GF-D8 (cell line): ENCODE measurements at places on chromosomes 11 and 22.

DNA sequence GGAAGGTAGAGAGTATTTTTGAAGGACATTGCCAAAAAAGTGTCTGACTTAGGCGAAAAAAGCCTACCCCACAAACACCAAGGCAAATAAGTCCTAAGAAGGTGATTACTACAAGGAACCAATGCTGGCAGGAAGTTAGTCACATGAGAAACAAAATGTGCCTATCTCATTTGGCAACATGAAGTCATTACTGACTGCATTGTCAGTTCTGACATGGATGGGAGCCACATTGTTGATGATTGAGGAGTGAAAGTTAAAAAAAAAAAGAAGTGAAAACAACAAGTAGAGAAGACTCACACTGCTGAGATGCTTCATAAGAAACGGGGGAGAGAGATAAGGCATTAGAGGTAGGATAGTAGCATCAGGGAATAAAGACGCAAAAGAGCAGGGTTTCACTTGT, 141.5 kb upstream of the FAT3 start:
- no peak for DNase-seq

- no peak for DNase-seq
These were observed 154.1 kb upstream of the SNX19 start for GRCh38 chr11:131070365-131070764.

GRCh38 chr22:47356511-47357011, 594.1 kb downstream of the TBC1D22A start:
- DNase-seq: no peak

- no peak for DNase-seq
These were observed 87.1 kb downstream of the ABTB2 start for GRCh38 chr11:34270711-34271110.

DNA sequence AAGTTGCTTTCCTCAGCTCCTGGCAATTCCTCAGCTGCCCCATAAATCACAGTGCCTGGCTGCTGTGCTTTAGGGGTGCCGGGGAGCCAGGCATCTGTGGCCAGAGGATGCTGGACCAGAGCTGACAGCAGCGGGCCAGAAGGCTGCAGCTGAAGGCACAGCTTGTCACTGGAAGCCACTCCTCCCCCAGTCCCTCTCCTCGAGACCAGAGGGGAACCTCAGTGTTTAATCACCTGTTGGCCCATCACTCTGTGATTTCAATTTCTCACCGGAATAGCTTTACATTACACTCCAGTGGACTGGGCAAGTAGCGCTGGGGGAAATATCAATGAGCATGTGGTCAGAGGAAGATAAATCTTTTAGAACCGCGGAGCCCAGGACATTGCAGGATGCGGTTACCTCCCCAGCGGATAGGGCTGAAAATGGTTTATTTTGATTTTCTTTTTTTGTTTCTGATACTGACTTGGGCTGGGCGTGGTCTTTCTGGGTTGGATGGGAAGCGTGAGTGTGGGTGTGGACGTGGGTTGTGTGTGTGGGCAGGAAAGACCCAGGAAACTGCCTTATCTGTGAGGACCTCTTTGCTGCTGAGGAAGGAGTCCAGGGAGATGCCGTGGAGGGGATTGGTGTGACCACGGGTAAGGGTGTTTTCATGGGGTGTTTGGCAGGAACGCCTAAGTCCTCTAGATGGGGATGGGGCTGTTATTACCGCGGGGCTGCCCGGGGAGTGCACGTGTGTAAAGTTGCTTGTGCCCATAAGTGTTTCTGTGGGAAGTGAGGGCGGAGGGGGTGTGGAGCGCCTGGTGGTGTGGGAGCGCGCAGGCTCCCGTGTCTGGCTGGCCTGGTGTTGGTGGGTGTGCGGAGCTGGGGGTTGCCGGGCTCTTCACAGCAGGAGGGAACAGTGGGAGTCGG, 4.0 kb downstream of the DAGLA start:
- DNase-seq: no peak

DNA sequence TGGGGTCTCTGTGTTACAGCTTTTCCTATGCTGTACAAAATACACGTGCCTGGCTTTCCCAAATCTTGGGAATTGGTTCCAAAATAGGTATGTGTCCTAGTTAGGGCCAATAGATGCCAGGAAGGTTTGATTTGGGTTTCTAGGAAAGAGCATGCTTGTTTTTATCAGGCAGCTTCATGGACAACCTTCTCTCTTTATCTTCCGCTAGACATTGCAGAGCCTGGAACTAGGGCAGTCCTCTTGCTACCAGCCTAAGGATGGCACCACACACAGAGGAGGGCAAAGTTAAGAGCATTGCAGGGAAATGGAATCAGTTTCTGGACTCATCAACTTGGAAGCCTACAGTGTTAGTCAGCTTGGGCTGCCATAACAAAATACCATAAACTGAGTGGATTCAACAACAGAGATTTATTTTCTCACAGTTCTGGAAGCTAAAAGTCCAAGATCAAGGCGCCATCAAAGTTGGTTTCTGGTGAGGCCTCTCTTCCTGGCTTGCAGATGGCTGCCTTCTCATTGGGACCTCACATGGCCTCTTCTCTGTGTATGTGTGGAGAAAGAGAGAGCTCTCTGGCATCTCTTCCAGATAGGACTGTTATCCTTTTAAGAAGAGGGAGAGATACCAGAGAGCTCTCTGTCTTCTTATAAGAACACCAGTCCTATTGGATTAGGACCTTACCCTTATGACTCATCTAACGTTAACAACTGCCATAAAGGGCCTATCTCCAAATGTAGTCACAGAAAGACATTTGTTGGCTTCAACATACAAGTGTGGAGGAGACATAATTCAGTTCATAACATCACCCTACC, 27.3 kb upstream of the CREB3L1 start:
- DNase-seq: no peak

- no peak for DNase-seq
These were observed 15.9 kb downstream of the PDGFD start for GRCh38 chr11:104148074-104148473.

GRCh38 chr11:75475767-75476650, 43.0 kb upstream of the KLHL35 start:
- no peak for DNase-seq

DNA sequence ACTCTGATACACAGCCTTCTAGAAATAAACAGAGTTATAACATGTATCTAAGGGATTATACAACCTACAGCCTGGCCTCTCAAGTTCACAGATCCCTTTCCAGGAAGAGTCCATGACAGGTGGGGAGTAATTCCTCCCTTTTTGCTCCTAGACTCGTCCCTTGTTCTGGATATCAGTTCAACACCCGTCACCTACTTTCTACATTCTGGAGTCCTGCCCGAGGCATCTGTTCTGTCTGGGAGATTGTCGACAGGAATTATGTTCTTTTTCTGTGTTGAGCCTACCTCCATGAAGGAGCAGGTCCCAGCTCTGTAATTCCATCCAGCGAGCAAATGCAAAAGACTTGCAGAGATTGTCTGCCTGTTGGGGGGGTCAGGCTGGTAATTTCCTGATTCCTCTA, 224.6 kb upstream of the NTM start:
- DNase-seq: no peak

GRCh38 chr11:113593698-113594308, 112.3 kb downstream of the TMPRSS5 start:
- no peak for DNase-seq

DNA sequence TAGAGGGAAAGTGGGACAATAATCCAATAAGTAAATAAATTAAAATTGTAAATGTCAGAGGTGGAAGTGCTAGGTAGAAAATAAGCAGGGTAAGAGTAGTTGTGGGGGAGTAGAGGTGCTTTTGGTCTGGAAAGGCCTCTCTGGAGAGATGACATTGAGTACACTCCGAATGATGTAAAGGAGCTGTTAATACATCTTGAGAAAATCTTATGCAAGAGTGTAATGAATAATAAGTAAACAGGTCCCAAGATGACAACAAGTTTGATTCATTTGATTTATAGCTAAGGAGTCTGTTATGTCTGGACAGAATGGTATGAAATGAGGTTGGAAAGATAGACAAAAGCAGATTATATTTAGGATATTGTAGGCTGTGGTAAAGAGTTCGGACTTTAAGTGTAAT, 87.5 kb downstream of the TMEM135 start:
- DNase-seq: no peak

DNA sequence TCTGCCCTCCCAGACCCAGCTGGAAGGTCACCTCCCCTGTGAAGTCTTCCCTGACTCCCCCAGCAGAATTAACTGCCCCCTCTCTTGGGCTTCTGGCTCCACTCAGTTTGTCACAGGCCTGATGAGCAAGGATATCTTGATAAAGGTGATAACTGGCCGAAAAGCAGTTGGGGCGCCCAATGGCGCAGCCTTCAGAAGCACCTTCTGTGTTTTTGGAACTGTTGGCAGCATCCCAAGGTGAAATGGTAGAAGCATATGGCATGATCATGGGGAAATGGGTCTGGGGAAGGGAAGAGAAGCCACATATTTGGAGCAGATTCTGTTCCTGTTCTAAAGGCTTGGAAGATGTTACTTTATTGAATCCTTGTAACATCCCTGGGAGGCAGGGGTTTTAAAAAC, 2.8 kb upstream of the TAB1 start:
- DNase-seq: no peak

DNA sequence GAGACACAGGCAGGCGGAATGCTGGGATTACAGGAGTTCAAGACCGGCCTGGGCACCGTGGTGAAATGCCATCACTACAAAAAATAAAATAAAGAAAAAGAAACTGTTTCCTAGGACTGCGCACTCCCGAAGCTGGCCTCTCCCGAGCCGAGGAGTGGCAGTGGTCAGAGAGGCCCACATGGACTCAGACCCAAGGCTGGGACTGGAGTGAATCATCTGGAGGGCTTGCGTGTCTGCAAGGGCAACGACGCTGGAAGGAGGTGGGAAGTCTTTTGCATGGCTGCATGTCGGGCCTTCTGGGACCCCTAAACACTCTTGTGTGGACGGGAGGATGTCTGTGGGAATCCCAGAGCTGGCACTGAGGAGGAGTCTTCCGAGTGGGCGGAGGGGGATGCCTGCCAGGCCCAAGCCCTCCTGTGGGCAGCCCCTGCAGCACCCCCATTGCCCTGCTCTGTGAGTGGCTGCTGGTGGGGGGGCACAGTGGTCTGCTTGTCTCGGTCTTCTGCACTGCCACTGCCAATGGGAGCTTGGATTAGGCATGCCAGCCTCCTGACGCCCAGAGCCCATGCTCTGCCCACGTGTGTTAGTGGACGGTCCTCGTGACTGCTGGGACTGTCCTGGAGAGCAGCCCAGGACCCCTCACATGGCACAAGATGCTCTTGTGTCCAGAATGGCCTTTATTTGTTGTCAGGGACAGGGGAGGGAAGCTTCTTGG, 1.8 kb upstream of the AP2A2 start:
- no peak for DNase-seq
